ENCODE measurements at places on chromosomes 12 and 14.

DNA sequence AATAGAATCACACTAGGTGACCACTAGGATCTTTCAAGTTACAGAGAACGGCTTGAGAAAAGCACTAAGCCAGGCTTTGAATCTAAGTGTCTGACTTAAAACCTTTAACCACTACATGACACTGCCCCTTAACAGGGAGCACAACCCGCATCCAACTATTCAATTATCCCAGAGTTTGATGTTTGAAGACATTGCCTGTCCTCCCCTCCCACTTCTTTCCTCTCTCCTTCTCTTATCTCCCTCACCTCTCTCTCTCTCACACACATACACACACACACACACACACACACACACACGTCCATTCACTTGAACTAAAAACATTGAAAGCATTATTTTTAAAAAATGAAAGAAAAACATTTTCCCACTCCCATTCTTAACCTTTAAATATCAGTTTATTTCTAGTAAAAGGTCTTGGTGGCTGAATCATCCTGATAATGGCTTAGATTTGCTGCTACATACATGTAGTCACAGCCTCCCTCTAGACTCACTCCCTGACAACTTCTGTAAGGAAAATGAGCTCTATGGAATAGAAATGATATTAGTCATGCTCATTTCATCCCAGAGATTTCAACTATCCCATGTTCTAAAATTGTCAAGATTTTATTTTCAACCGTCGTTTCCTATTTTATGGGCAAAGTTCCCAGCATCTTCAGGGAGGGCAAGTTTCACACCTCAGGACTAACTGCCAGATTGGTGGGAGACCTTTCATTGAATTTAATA, 53.5 kb upstream of the RAP1B start:
- DNase-seq: no peak

GRCh38 chr12:66140731-66141130, 10.2 kb upstream of the LLPH start:
- no peak for DNase-seq

DNA sequence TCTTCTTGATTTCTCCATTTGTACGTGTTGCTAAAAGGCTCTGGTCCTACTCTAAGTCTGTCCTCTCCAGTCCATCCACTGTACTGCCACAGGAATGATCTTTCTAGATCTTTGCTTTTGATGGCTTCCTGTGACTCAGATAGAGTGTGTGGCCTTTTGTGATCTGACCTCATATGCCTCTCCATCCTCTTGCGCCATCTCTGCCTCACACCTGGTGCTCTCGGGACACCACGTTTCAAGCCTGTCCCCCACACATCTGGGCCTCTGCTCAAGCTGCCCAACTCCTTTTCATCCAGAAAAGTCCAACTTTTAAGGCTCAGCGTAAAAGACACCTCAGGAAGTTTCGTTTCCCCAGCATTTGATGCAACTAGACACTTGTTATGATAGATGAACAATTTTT, 39.0 kb downstream of the DCAF4 start:
- DNase-seq: no peak

- no peak for DNase-seq
Measured at GRCh38 chr12:119461636-119462214, 127.2 kb downstream of the CCDC60 start.

DNA sequence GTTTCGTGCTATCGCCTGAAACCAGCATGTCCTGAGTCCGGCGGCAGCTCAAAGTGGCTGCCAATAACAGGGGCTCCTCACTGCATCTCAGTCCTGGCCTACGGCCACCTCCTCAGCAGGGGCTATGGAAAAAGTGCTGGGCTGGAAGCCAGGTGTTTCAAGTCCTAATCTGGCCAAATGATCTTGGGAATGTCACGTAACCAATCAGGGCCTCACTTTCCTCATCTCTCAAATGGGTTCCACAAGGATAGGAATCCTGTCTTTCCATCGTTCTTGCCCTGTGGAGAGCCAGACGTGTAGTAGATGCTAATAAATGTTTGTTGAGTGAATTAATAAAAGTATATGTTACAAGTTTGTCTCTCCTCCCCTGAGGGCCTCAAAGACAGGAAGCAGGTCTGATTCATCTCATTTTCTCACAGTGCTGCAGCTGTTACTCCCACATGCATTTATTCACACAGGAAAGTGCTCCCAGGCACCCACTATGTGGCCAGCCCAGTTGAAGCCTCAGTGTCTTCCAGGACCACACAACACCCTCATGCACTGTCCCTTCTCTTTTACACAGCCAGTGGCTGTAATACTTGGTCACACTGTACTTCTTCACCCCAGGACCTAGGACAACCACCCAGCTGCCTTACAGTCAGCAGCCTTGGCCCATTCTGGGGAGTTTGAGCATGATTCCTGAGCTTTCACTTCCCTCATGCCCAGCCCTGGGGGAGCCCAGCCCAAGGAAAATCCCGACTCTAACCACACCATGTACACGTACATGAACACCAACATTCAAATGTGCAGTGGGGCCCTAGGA, 5.0 kb downstream of the CMKLR1 start:
- peak; percentile 54 for DNase-seq

GRCh38 chr14:54686219-54686870, 119.4 kb downstream of the SAMD4A start:
- no peak for DNase-seq

DNA sequence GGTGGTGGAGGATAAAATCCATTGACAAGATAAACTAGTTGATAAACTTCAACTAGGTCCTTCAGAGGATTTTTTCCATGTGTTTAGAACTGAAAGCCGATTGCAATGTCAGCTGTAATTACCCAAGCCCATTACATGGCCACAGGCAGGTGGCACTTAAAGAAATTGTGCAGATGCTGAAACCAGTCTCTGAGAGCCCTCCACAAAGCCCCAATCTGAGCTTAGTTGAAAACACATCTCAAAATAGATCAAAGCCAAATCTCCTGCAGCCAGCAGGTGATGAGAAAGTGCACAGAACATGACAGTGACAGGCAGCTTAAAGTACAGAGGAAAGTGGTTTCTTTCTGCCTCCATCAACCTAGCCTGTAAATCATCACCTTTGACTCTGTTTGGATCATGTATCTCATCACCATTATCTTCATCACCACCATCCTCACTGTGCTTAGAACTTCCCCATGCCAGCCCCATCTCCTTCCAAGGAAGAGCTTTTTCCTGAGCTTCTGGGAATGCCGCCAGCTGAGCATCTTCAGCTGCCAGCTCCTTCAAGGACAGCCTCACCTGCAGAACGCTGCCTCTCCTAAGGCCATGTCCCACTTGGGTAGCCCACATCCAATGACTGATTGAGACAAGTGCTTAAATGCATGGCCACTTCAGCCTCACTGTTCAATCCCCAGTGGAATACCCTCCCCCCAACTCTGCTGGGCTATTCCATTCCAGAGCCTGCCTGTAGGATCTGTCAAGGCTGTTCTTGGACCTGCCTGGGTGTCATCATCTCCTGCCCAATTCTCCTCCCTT, 219.5 kb upstream of the TMEM132C start:
- no peak for DNase-seq

DNA sequence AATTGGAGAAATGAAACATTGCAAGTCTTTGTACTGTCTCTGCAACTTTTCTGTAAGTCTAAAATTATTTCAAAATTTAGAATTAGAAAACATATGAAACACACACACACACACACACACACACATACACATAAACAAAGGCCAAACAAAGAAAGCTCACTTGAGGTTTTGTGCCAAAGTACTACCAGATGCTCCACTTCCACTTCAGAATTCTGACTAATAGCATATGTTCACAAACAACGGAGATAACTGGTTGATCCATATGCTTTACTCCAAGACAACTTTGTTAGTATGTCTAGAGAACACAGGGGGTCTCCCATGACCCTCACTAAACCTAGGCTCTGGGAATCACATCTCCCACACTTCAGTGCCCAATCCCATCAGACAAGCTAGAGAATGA, 133.8 kb upstream of the CLEC14A start:
- no peak for DNase-seq

GRCh38 chr14:81324011-81324410, 76.1 kb downstream of the STON2 start:
- no peak for DNase-seq

- no peak for DNase-seq
Measured at GRCh38 chr12:20624718-20625117, 70.4 kb upstream of the SLCO1C1 start.

DNA sequence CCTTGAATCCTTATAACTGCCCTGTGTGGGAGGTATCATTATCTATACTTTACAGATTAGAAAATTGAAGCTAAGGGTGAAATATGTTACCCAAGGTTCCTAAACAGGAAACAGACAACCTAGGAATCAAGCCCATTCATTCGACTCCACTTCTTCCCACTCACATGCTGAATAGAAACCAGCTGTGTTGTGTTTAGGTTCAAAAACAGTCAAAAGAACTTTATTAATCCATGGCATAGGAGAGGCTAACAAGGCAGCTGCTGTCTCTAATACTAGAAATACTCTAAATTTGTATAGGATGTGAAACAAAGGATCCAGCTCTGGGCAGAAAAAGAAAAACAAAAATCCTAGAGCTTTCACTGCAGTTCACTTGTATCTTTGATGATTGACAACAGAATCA, 9.9 kb downstream of the AMDHD1 start:
- DNase-seq: no peak

GRCh38 chr14:75437201-75438143, 9.7 kb downstream of the JDP2 start:
- DNase-seq: no peak

- no peak for DNase-seq
Measured at GRCh38 chr12:30047516-30048254, 263.9 kb upstream of the TMTC1 start.

GRCh38 chr12:71555191-71555590, 108.5 kb downstream of the ZFC3H1 start:
- no peak for DNase-seq

DNA sequence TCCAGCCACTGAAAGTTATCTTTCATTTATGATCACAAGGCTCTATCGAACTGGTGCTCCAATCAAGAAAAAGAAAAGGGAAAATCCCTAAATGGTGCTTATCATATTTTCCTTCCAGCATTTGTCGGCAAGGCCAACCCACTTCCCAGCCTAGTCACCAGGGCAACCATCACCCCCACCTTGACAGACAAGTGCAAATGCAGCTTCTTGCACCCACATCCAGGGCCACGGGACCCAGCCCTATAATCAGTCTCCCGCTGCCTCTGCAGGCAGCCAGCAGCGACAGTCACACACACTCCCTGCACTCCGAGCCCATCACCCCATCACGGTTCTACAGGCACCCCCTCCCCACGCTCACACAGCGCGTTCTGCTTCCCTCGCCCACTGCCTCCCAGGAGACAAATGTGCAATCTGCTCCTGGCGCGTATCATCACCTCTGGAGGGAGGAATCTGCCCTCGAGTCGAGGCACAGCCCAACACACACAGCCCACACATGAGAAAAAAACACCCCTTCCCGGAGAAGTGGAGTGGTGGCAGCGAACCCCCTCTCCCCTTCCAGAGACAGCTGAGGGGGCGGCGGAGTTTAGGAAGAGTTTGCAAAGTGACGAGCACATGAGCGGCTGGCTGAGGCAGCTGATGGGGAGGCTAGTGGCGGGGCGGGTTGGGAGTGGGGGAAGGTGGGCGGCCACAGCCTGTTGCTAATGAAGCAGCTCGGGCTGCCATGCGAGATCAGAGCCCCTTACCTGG, 9.3 kb upstream of the PPP4R4 start:
- DNase-seq: no peak

Measured in HL-60 (cell line).